ENCODE measurements at places on chromosomes 1 and 21. TPM values are rescaled to one million over a fixed set of nuclear protein-coding genes. Genes with fewer than 3 reads are reported as not detected.

The SPATA45 gene
- total RNA-seq = not detected

The CACYBP gene
- 181 TPM for total RNA-seq

The FALEC gene
- 0.33 TPM for total RNA-seq

The PTPN7 gene
- total RNA-seq = not detected

The BCAN gene
- not detected for total RNA-seq

The SERBP1 gene
- total RNA-seq = 156 TPM

The TFF2 gene
- not detected for total RNA-seq
